ENCODE measurements at places on chromosomes 11 and 22. TPM values are rescaled to one million over a fixed set of nuclear protein-coding genes. Genes with fewer than 3 reads are reported as not detected.

CLCF1 gene
- 12.2 TPM for total RNA-seq

PRODH gene
- total RNA-seq: 3.2 TPM

GRCh38 chr11:96162816-96163499 is 180.0 kb downstream of the MAML2 start:
- DNase-seq: no peak

GRCh38 chr22:20038574-20038973 is 17.7 kb downstream of the TANGO2 start:
- DNase-seq: no peak

DNA sequence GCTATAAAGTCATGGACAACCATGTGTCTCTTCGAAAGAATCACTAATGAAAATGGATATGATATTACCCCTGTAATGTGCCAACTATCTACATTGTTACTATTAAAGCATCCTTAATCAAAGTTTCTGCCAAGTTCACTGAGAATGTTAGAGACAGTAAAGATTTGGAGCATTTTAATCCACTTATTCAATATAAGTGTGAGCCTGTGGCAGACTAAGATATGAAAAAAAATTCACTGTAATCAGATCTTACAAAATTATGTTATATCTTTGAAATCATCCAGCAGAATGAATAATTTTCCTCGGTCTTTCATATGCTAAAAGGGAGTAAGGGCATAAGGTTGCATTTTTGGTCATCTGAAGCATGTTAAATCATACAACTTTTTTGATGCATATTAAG is 49.9 kb downstream of the MAML2 start:
- no peak for DNase-seq

- DNase-seq: no peak
Measured at GRCh38 chr11:27557226-27557625, 50.7 kb upstream of the LIN7C start.
